ENCODE measurements at places on chromosomes 7 and 10.

DNA sequence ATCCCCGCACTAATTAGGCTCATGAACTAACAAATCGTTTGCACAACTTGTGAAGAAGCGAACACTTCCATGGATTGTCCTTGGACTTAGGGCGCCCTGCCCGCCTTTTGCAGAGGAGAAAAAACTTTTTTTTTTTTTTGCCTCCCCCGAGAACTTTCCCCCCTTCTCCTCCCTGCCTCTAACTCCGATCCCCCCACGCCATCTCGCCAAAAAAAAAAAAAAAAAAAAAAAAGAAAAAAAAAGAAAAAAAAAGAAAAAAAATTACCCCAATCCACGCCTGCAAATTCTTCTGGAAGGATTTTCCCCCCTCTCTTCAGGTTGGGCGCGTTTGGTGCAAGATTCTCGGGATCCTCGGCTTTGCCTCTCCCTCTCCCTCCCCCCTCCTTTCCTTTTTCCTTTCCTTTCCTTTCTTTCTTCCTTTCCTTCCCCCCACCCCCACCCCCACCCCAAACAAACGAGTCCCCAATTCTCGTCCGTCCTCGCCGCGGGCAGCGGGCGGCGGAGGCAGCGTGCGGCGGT lies at the start of gene EMX2:
Gene EMX2 (plus strand): TSS at position 41 of the 519 bp plus-strand sequence. CDS start 522 bp downstream, outside the sequence.
- no peak for DNase-seq

DNA sequence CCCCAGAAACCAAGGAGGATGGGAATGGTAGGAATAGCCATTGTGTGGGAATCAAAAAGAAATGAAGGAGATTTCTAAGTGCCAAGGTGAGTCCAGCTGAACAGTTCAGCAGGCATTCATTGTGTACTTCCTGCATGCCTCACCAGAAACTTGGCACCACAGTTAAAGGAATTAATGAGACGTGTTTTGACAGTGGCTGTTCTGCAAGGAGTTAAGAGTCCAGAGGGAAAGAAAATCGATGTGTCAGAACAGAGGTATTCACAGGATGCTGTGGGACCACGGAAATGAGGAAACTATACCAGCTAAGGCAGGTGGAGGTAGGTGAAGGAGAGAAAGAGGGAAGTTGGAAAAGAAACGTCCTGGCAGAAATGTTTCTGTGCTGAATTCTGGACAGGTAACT lies 78.1 kb downstream of the PRKCQ start:
- DNase-seq: no peak

GRCh38 chr7:132112657-132113056 lies 463.6 kb downstream of the PLXNA4 start:
- DNase-seq: no peak

DNA sequence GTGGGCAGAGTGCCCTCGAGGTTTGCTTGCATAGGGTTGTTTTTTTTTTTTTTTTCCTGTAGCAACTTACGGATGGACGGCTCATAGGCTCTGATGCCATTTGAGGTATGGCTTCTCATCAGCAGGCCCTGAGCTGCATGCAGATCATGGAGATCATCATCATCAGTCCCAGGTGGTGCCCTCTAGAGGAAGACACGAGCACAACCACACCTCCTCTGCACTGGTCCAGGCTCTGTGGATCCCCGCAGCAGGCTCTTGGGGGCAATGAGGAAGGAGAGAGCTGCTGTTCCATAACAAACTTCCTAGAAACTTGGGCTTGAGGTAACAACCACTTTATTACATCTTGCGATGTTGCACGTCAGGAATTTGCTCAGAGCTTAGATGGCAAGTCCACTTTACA lies 132.7 kb upstream of the CXCL12 start:
- no peak for DNase-seq

DNA sequence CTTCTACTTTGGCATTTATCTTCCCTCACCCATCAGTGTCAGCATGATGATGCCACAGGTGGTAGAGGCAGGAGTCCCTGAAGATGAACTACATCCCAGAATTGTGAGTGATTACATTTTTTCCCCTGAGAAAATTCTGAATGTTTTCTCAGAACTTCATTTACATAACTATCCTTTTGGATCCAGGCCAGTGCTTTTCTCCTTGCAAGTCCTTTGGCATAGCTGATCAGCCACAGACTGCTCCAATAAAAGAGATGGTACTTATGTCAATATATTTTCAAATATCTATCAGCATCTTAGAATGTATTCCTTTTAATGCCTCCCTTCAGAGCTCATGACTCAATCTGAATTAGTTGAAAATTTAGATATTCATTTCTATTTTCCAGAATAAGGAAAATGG lies 135.5 kb downstream of the IQUB start:
- no peak for DNase-seq

GRCh38 chr10:127875916-127876315 lies 16.8 kb downstream of the CLRN3 start:
- DNase-seq: no peak

DNA sequence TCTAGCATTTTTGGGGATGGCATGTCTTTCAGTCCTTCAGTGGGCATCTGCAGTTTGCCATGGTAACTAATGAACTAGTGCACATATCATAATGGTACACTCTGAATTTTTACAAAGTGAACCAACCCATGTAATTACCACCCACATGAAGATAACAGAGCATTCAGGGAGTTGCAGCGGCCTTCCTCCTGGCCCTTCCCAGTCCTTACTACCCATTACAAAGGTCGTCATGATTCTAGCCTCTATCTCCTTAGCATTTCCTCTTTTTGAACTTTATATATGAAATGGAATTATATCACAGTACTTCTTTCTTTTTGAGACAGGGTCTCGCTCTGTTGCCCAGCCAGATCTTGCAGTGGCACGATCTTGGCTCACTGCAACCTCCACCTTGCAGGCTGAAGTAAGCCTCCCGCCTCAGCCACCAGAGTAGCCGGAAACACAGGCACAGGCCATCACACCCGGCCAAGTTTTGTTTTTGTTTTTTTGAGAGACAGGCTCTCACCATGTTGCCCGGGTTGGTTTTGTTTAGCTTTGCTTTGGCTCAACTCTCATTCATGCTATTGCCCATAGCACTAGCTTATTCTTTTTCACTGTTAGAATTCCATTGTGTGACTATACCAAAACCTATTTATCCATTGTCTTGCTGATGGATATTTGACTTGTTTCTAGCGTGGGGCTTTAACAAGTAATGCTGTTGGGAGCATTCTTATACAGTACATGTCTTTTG lies 79.2 kb downstream of the APBB1IP start:
- no peak for DNase-seq

DNA sequence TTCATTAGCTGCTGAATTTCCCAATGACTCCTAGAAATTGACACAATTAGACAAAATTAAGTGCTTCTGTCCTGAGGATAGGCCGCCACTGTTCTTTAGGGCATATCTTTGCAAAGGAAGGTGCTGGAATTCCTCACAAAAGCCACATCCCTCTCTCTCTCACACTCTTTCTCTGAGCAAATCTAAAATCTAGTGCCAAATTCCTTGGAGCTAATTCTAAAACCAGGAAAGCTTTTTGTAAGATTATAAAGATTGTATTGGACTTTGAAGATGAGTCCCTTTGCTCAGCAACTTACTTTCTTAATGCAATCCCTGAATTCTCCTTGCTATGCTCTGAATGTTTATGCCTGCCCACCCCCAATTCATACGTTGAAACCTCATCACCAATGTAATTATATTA lies 288.9 kb downstream of the KCNMA1 start:
- no peak for DNase-seq

DNA sequence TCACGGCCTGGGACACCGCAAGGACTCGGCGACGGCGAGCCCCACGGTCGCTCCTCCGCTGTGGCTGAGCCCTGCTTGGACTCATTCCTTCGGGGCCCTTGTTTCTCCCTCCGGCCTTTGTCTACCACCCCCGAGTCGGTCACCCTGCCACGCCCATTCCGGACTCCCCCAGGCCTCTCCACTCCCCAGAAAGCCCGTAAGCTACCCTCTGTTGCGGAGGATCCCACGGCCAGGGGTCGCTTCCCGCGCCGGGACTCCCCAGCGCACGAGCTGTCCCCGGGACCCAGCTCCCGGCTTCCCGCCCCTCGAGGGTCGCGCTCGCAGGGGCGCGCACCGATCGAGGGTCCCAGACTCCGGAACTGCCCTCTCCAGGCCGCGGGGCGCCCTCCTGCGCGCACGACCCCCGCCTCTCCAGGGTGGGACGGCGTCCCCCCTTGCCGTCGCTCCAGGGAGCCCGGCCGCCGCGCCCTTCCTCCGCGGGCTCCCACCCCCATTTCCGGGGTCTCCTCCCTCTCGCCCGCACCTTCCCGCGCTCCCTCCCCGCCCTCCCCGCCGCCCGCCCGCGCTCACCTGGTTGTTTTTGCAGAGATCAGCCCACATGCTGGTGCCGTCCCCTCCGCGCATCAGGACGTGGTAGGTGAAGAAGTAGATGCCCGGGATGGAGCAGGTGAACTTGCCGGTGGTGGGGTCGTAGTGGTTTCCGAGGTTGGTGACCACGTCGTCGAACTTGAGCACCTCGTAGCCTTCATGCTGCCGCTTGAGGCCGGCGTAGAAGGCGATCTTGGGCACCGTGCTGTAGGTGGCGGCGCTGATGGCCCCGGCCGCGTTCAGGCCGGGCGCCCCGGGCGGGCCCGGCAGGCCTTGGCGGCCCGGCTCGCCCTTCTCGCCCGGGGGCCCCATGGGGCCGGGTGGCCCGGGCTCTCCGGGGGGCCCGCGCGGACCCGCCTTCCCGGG lies 1.5 kb downstream of the C1QL3 start:
- DNase-seq: no peak

DNA sequence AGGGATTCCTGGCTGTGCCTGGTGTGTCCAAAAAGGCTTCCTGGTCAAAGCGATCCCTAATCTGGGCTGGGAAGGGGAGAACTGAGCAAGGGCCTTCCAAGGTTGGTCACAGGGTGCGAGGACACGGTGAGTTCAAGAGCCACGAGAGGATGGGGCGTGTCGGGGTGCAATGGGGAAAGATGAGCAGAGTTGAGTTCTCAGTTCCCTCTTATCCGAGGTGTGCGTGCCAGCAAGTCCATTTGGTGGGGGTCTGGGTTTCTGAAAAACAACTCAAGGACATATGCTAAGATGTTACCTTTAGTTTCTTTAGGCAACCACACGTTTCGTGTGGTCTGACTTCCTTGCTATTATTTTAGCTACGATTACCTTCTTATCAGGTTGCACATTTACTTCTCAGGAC lies 1.3 kb downstream of the ZNF775 start:
- DNase-seq: no peak

Measured in omental fat pad (tissue), 4 donors.